ENCODE measurements at places on chromosomes 4 and X.
A peak's percentile ranks its signal among the peaks of the same experiment; 100 is the strongest.

DNA sequence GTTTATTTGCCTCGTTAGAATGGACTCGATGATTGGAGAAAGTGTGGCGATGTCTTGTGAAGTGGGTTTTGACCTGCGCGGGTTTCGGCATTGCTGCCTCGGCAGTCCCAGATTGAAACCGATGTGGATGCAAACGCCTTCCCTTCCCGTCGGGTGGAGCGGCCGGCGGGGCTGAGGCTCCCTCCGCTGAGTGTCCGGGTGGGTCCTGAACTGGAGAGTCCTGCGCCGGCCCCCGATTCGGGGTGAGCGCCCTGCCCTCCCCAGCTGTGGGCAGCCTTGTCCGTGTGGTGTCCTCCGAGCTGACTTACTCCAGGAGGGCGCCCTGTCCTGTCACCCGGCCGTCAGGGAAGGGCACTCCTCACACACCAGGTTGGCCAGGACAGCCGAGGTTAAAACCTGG, 75.3 kb upstream of the PSAPL1 start:
- no peak for DNase-seq

- no peak for DNase-seq
Measured at GRCh38 chr4:76058302-76058701, 16.2 kb upstream of the ART3 start.

DNA sequence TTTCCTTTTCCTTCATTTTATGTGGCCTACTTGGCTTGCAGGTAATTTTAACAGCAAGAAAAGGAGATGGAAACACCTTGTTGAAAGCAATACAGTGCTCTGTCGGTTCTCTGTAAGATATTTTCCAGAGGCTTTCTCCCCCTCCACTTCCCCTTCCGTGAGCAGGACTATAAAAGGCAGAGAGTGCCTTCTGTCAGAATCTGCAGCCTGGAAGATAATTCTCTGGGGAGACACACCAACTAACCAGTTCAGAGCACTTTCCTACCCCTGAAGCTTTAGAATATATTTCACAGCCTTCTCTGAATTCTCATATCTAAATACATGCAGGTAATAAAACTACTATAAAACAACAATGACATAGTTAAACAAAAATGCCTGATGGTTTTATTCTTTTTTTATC, 141.1 kb downstream of the IDS start:
- DNase-seq, result no peak

DNA sequence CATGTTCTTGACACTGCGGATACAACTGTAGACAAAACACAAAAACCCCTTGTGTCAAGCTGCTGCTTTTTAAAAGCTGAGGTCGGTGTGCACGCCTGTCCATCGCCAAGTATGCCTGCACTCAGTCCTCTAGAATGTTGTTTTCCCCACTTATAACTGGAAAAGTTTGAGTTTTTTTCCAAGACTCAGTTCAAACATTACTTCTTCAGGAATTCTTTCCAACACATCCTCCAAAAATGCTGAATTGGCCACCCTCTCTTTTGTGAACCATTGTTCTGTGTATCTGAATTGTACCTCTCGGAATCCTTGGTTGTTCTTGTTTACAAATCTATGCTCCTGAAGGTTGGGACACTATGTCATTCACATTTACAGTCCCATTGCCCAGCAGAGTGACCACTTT, 94.6 kb downstream of the REELD1 start:
- no peak for DNase-seq

GRCh38 chrX:82813671-82814078, 694.4 kb upstream of the POU3F4 start:
- peak; percentile 95 for DNase-seq

- DNase-seq, result no peak
Measured at GRCh38 chrX:51484616-51485015, 11.8 kb downstream of the NUDT11 start.

- no peak for DNase-seq
Measured at GRCh38 chrX:87434618-87435017, 83.0 kb upstream of the KLHL4 start.

GRCh38 chr4:26937139-26937538, 76.5 kb downstream of the STIM2 start:
- DNase-seq, result no peak

- peak; percentile 61 for DNase-seq
Measured at GRCh38 chr4:76365636-76366035, 55.3 kb downstream of the CCDC158 start.

DNA sequence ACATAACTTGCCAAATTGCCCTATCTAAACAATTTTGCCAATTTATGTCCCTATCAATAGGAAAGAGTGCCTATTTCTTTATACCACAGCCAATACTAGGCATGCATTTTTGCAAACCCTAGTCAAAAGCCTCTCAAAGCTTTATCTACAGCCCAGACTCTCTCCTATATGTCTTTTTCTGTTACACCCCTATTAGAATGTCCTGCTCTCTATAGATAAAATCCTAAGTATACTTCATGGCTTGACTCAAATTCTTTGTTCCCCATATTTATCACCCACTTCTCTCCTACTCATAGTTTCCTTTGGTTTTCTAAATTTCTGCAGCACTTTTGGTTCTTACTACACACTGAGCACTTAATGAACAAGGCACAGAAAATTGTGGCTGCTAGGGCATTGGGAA, 38.0 kb downstream of the NUP62CL start:
- DNase-seq, result no peak

DNA sequence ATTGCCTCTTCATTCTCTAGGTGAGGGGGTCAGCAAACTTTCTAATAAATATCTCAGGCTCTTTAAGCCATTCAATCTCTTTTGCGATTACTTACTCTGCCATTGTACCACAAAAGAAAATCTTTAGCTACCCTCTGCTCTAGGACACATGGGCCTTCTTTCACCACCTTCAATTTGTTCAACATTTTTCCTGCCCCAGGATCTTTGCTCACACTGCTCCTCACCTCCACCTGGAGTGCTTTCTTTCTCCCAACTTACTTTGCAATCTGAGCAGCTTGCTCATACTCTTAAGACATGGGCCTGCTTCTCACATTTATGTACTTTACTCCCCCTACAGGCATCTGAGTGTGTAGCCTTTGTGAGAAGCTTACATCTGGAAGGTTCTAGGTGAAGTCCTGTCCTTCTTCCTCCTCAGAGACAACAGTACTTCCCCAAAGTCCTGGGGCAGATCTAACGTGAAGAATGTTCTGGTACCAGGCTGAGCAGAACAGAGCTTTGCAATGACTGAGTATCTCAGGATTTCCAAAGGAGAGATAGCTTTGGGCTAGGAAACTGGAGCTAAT, 55.0 kb upstream of the PRDM5 start:
- DNase-seq, result peak; percentile 45

- DNase-seq, result no peak
Measured at GRCh38 chr4:100164808-100165760, 25.2 kb downstream of the DDIT4L start.

DNA sequence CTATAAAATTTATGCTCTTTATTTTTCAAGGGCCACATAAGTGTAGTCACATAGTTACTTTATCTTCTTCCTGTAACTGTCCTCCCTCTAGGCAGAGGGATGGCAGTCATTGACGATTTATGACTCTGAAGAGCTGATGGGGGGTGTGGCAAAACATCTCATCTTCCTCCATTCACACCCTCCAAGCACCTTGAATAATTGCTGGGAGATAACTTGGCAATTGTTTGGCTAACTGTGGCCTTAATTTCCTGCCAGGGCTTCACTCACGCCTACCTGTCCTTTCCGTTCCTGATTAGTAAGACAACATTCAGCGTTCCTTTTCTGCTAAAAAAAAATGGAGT, 329.2 kb downstream of the ARHGAP10 start:
- DNase-seq, result no peak

DNA sequence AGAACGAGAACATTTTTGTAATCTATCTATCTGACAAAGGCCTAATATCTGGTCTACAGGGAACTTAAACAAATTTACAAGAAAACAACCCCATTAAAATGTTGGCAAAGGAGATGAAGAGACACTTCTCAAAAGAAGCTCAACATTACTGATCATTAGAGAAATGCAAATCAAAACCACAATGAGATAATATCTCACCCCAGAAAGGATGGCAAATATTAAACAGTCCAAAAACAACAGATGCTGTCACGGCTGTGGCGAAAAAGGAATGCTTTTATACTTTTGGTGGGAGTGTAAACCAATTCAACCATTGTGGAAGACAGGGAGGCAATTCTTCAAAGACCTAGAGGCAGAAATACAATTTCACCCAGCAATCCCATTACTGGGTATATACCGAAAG, 2284.8 kb downstream of the ARAP2 start:
- peak; percentile 86 for DNase-seq

- DNase-seq, result no peak
Measured at GRCh38 chr4:182925855-182926254, 8.7 kb upstream of the DCTD start.
